Inflammatory macrophage treated with lipopolysaccharide for 4 hours (primary cell): ENCODE measurements at places on chromosomes 5 and 9.
A peak's percentile ranks its signal among the peaks of the same experiment; 100 is the strongest.

DNA sequence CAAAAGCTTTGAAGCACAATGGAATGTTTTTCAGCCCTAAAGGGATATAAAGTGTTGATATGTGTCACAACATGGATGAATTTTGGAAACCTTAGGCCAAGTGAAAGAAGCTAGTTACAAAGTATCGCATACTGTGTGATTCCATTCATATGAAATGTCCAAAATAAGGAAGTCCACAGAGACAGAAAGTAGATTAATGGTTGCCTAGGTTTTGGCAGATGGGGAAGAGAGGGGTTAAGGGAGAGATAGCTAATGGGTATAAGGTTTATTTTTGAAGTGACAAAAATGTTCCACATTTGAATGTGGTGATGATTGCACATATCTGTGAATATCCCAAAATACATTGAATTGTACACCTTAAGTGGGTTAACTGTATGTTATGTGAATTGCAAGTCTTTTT lies 57.5 kb upstream of the MCCC2 start:
- peak; percentile 5 for DNase-seq

GRCh38 chr9:27404661-27405060 lies 107.7 kb upstream of the EQTN start:
- peak; percentile 47 for DNase-seq

- DNase-seq: peak; percentile 82
These were observed 73.5 kb downstream of the LNPEP start for GRCh38 chr5:97009212-97009898.

- no peak for DNase-seq
These were observed 122.5 kb upstream of the PANK3 start for GRCh38 chr5:168701641-168702040.

- DNase-seq: no peak
These were observed 307.8 kb upstream of the PAPPA start for GRCh38 chr9:115845648-115846312.

GRCh38 chr9:30796764-30797163 lies 1587.7 kb upstream of the ACO1 start:
- DNase-seq: no peak

GRCh38 chr9:120965344-120966012 lies 38.9 kb upstream of the TRAF1 start:
- no peak for DNase-seq

DNA sequence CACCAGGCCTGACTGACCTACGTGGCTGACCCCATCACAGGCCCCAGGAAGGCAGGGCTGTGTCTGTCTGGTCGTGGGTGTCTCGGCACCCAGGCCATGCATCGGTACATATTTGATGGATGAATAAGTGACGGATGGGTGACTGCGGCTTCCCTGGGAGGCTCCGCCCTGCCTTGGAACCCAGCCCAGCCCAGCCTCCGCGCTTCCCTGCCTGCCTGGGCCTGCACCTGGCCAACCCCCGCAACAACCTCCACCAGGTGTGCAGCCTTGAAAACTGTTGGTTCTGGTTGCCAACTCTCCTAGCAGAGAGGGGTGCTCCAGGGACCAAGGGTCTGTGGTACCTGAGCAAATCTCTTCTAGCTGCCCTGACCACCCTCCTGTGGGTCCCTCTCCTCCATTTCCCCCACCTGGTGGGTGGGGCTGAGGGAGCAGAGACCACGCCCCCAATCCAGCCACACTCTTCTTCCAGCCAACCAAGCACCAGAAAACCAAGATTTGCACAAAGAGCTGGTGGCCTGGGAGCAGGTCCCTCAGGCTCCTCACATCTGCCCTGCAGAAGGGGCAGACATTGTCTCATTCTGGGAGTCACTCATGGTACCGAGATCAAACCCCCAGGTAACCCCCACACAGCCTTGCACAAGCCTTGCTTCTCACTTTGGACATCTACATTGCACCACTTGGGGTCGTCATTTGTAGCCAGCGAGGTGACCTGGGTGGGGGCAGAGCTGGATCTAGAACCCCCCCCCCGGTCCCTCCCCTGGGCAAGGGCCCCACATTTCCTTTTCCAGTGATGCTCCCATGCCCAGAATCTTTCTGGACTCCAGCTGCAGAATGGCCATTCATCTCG lies 100.6 kb upstream of the IER5L start:
- no peak for DNase-seq

GRCh38 chr5:10639846-10640368 lies 76.0 kb downstream of the ANKRD33B start:
- no peak for DNase-seq

- DNase-seq: no peak
These were observed 45.2 kb downstream of the AHRR start for GRCh38 chr5:366541-367357.

- DNase-seq: no peak
These were observed 154.3 kb downstream of the PHF2 start for GRCh38 chr9:93730648-93731047.

DNA sequence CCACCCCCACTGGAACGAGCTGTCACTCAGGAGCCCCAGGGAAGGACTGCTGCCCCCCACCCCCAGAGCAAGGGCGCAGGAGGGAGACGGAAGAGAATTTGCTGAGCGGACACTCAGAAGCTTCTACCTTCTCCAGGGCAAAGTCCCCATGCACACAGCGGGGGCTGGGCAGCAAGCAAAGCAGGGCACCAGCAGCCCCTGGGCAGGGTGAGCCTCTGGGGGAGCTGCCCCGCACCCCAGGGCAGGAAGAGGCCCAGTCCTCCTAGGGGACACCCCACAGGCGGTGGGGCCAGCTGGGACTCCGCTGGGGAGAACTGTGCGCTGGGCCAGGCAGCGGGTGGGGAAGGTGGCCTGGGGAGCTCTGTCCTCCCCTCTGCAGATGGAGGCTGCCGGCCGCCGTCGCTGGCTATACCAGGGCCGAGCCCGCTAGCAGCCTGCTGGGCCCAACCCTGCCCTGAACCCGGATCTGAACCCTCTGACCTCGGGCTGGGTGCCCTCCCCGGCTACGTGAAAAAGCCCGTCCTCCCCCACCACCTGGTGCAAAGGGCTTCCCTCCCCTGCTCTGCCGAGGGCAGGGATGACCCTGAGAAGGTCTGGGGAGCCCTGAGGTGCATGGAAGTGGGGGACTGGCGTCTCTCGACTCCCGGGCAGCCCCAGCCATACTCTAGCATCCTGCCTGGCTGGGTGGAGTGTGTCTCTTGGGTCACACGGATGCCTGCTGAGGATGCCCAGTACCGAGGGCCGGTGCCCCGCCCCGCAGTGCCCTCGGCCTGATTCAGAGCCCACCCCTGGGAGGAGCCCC lies 597 bp upstream of the SLC34A3 start:
- DNase-seq: no peak

GRCh38 chr5:150500905-150501304 lies 7.0 kb upstream of the NDST1 start:
- DNase-seq: no peak

- DNase-seq: peak; percentile 47
These were observed 473 bp downstream of the ZBTB34 start for GRCh38 chr9:126860757-126861466.

- DNase-seq: no peak
These were observed 764 bp downstream of the PCDHA11 start for GRCh38 chr5:140869555-140869886.
